EL (cell line): ENCODE measurements at places on chromosomes 7 and 10.
A peak's percentile ranks its signal among the peaks of the same experiment; 100 is the strongest.

GRCh38 chr7:74092964-74093471, 9.4 kb downstream of the LIMK1 start:
- no peak for DNase-seq

DNA sequence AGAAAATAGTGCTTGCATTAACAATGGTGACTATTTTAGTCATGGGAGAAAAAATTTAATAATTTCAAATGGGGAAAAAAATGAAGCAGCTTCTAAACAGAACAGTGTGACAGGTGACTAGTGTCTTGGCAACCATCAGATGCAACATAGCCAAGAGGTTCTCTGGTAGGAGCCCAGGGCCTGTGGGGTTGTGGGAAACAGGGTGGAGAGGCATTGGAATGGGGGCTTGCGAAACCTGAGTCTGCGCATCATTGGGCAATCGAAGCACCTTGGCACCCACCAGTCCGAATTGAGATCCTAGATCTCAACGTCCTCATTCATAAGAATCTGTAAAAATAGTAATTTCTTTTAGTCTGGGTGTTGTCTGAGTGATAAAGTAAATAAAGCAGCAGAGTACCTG, 19.2 kb upstream of the PARD3 start:
- no peak for DNase-seq

DNA sequence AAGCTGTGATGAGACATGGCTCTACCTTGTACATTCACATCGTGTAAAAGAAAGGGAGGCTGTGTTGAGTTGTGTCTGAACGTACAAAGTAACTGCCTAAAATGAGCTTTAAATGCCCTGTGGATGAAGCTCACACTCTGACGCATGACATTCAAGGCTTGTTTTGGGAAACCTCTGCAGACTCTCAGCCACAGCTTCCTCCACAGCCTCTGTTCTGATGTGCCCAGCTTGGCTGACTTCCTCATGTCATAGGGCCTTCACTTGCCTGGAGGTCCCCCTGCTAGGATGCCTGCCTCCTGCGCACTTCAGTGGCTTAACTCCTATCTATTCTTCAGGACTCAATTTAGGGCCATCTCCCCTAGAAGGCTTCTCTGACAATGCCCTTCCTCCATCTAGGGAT, 230.0 kb upstream of the HABP2 start:
- no peak for DNase-seq

DNA sequence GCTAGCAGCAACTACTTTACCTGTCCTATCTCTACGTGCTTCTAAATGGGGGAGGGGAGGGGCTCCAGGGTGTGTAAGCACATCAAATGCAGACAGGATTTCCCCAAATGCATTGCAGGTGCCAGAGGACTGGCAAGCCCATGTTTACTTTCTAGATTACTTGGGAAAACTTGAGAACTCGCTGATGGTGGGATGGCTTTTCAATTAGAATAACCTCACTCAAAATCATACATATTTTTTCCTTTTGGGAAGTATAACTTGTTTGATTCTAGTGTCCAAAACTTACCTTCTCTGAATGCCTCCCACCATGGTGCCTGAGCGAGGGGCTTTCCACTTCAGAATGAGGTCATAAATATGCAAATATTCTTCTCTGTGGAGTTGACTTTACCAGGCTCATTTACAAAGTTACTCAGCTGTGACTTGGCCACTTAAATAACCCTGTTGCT, 191.3 kb upstream of the RHOBTB1 start:
- DNase-seq: no peak

DNA sequence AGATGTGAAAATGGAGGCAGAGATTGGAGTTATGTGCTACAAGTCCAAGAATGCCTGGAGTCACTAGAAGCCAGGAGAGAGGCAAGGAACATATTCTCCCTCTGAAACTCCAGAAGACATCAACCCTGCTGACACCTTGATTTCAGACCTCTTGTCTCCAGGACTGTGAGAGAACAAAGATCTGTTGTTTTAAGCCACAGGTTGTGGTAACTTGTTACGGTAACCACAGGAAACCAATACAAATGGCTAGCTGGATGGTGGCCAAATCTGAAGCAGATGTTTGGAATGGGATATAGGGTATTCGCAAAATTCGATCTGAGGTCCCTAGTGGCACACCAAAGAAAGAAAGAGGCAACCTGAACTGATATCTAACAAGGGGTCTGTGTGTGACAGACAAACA, 129.0 kb downstream of the HERPUD2 start:
- no peak for DNase-seq

DNA sequence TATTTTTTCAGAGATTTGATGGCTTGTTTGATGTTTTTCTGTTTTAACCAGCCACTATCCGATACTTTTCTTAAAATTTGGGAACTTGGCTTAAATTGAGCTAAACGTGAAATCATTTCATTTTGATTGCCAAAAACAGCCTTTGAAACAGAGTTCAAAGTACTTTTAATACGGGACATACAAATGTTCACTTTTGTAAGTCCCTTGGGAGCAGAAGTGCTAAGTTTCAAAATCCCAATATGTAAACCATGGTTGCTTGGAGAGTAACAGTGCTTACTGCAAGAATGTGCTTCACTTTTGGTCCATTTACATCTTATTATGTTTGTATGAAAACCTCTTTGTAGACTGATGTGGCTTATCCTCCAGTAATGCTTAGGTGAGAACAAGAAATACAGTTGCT, 10.9 kb downstream of the PNPLA8 start:
- no peak for DNase-seq

DNA sequence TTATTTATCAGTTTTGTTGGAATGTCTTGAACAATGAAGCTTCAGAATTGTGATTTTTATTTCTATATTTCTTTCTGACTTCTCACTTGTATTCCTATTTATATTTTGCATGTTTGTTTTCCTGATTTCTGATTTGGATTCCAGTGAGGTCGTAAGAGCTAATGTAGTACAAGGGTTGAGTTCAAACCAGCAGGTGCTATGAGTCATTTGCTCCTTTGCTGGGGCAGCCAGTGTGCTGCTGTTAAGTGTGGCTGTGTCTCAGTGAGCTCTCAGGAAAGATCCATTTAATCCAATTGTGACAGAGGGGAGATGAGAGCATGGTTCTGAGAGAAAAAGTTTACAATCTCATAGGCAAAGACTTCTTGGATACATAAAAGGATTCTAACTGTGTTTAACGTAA, 48.6 kb downstream of the MCU start:
- DNase-seq: peak; percentile 55

DNA sequence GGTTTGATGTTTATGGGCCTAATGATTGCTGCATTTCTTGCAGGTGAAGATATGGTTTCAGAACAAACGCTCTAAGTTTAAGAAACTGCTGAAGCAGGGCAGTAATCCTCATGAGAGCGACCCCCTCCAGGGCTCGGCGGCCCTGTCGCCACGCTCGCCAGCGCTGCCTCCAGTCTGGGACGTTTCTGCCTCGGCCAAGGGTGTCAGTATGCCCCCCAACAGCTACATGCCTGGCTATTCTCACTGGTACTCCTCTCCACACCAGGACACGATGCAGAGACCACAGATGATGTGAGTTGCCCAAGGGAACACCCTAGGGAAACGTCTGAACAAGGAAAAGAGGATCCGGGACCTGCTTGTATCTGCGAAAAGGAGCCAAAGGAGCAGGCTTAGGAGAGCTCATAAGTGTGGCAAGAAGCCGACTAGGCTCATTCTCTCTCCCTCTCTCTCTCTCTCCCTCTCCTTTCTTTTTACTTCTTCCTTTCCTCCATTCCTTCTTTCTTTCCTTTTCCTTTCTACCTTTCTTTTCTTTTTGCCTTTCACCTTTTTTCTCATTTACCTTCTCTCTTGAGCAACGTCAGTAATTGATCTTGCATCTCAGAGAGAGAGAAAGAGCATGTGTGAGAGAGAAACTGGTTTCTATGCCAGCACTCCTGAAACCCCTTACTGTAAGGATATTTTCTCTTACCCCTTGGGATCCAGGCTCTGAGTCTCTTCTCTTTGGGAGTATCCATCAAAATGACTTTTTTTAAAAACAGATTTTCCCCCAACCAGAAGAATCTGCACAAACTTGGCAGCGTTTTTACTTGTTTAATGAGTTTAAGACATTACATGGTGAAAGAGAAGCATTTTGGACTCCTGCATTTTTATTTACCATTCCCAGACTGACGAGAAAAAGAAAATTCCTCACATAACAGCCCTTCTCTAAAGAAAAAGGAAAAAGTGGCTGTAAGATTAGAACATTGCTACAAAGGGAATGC, 4.7 kb downstream of the DLX6 start:
- no peak for DNase-seq

DNA sequence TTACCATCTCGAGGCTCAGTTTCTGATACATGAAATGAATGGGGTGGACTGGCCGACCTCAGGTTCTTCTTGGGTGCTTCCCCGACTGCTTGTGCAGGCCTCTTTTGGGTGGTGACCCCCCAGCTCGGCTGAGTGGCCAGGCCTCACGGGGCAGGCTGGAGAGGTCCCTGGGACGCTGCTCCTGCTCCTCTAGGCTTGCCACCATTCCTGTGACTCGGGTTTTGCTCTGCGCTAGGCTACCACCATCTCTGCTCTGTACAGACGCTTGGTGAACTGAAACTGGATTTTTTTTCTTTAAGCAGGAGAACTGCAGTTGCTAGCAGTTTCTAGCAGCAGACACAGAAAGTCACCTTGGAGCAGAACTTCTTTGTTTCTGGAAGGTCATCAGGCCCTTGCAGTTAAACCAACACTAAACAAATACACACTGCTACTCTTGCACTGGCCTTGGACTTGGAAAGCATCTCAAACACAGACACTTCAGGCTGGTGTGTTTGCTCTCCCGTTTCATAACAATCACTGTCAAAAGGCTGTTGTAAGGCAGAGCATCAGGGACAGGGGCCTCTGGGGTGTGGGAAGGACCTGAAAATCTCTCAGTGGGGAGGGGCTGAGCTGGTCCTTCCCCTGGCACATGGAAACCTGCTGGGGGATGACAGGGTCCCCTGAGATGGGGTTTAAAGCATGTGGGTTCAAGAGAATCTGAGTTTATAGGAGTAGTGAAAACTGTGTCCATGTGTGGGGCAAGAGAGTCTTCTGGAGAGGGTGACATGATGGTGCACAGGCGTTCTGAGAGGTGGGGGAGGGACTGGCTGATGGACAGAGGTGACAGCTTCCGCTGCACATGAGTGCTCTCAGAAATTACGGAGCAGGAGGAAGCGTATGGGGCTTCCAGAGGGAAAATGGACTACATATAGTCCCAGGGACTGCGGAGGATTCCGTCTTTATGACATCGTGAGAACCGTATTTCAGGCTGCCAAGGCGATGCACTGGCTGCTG, 35.0 kb upstream of the GIMAP8 start:
- DNase-seq: no peak

- no peak for DNase-seq
Measured at GRCh38 chr7:110557-111232, 81.7 kb upstream of the FAM20C start.

GRCh38 chr7:2631946-2632732, at the start of gene TTYH3:
Gene TTYH3 (plus strand): TSS chr7:2631986. CDS start chr7:2632156, 170 bp downstream.
- no peak for DNase-seq

GRCh38 chr7:66743920-66744319, 3.4 kb downstream of the RABGEF1 start:
- no peak for DNase-seq

DNA sequence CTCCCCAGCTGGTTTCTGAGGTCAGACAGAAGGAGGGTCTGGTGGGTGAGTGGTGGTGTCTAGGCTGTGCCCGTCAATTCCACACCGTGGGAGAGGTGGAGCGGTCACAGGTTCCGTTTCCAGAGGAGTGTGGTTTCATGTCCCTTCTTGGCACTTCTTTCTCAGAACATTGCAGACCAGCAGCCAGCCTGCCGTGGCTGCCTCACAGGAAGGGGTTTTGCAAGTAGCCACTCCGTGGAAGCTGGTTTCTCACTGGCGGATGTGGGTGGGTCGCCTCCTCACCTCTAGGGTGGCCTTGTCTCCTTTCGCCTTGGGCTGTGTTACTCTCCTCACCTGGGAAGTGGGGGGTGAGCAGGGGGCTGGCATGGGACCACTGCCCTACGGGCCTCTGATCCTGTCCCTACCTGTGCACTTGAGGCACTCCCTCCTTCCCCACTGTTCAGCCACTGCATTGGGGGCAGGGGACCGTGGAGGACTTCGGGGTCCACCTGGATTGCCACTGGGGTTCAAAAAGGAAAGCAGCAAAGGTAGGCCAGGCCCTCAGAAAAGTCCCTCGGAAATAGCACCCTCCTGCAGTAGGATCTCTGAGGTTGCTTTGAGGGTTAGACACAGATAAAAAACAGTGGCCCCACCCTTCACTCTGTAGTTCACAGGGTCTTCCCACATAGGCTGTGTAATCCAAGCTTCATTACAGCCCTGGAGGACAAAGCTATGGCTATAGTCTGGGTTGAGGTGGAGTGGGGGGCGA, 33.9 kb downstream of the TSPAN14 start:
- no peak for DNase-seq

GRCh38 chr10:62005281-62005680, 103.8 kb downstream of the ARID5B start:
- no peak for DNase-seq

DNA sequence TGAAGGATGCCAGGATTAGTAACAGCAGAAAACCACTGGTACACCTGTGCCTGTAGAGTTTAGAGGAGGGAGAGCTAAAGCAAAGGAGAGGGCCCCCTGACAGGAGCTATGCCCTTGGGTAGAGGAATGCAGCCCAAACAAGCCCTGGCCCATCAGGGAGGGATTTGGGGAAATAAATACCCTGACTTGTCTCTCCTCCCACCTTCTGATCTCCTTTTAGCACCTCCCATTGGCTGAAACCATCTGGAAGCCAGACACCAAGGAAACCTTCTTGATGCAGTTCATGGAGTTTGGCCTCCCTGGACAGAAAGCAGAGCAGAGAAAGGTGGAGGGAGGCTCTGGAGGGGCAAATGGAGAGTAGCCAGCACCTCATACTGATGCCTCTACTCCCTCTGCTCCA, 45.3 kb downstream of the ADRA2A start:
- no peak for DNase-seq

GRCh38 chr7:52863652-52864051, 171.8 kb upstream of the POM121L12 start:
- DNase-seq: no peak

DNA sequence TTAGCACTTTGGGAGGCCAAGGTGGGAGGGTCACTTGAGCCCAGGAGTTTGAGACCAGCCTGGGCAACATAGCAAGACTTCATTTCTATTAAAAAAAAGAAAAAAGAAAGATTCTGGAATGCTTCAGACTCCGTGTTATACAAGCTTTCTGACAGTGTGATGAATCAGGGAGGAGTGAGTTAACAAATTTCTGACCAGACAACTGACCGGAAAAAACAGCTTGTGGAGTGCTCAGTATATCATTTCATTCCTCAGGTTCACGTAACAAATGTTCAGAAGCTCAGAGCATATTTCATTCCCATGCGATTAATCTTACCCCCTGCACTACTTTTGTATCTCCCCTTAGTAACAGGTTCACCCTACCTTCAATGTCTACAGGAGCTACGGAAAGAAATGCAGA, 28.6 kb upstream of the TNPO3 start:
- DNase-seq: no peak

GRCh38 chr7:115940460-115941060, 90.0 kb downstream of the TFEC start:
- DNase-seq: no peak
